Stimulated activated CD4-positive, alpha-beta T cell treated with anti-CD3 and anti-CD28 coated beads, Interleukin-1b, Interleukin-23, amount 100 ng/mL, for 1 hour (primary cell): ENCODE measurements at places on chromosomes 11 and 22.

DNA sequence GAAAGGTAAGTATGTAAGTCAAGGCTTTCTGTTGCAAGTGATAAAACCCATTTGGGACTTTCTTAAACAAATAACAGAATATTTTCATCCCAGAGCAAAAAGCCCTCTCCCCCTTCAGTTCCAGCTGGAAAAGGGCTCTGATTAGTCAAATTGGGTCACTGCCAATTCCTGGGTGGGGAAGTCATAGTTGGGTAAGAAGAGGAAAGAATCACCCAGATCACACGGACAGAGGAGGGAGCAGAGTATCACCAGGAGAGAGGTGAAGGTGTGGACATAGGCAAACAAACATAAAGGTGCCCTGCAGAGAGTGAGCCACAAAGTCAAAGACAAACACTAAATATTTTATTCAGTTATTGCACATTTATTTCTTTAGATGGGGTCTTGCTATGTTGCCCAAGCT lies 36.3 kb upstream of the SORL1 start:
- DNase-seq: no peak

- DNase-seq: no peak
Observed at GRCh38 chr11:59437770-59438169, 1.5 kb downstream of the OR5A1 start.

DNA sequence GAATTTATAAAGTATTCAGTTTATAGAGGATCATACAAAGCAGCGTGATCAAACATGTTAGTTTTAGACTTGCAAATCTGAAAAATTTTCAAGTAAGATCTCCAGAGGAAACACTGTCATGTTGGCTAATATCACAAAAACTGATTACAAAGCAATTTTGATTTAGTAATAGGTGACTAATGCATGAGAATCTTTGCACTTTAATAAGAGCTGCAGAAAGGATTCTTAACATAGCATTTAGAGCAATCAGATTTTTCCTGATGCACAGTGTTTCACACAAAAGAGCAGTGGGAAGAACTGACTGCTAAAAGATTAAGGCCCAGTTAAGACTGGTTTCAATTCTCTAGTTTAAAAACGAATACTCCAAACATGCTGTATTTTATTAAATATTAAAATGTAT lies 321.2 kb downstream of the GUCY1A2 start:
- no peak for DNase-seq

DNA sequence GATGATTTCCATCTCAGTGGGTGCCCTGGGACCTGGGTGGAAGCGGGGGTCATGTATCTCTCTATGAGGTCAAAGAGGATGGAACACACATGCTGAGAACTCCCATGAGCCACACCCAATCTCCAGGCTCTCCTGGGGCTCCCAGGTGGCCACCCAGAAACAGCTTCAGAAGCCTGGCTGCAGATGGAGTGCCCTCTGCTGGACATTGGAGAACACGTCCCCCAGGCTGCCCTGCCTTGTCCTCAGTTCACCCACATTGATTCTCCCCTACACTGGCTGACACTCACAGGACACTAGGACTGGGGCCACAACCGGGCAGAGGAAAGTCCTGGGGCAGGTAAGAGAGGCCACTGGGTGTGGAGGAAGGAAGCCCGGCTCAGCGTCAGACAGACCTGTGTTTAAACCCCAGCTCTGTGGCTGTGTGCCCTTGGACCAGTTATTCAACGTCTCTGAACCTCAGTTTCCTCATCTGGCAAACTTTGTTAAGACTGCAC lies 4.5 kb upstream of the NOL12 start:
- peak; percentile 42 for DNase-seq

DNA sequence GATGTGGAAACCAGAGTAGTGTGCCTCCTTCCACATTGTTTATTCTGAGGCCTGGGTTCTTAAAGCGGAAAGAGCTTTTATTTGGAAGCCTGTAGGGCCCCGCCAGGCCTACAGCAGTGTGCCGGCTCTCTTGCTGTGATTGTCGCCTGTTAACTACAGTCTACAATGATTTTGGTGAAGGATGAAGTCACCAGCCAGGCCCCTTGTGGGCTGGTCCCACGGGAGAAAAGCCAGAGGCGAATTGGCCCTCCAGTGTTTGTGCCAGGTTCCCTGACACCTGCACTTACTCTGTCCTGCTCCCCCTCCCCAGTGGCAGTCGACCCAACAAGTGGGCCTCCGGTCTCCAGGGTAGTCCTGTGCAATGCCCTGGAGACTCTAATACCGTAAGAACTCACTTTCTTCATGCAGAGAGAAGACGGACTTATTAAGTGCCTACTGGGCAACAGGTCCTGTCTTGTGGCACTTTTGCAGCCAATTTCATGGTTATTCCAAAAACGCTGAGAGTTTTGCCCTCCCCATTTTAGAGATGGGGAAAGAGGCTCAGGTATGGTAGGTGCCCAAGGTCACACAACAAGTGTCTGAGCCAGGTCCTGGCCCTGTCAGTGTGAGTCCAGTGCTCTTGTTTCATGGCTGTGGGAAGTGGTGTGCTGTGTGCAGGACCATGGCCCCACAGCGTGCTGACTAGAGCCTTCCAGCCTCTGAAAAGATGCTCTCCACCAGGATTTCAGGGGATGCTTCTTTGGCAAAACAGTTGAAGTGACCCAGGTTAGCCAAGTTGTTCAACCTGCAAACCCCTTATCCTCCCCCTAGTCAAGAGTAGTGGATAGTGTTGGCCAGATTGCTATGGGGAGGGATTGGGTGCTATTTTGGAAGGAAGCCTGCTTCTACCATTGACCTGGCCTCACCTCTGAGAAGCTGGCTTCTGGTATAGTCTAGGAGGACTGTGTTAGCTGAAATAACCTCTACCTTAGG lies 1.4 kb downstream of the MICAL2 start:
- no peak for DNase-seq

DNA sequence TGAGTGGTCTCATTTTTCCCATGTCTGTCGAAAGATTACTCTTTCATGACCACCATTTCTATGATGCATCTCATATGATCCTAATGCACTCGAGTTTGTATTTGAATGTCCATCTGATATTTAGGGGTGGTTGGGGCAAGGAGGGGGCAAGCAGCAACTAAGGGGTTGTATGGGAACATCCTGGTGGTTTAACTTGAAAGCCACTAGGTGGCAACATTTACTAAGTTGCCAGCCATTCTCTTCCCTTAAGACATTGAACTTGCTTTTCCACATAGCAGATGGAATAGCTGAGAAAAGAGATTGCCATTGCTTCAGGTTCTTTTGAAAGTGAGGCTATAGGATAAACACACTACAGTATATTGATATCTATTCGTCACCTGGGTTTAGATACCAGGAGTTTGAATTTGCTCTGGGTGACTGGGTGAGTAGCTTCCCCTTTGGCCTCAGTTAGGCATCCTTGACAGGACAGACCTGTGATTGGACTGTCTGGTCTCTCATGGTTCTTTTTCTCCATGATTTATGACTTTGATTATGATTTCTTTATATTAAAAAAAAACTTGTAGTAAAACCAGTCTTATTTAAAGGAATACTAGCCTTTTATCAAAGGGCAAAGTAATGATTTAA lies 32.4 kb downstream of the NF2 start:
- DNase-seq: no peak

DNA sequence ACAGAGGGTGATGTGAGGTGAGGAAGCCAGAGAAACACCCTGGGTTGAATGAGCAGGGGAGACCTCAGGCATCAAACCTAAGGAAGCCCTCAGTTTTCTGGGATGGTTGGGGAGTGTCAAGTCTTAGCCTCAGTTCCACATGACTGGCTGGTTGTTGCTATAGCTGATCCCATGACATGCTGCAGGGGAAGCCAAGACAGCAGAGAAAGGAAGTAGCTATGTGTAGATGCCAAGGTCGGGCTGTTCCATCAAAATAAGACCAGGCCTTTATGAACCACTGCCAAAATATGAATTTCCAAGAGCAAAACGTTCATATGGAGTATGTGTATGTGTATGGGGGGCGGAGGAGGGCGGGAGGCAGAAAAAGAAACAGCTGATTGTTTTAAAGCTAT lies 11.6 kb downstream of the CD59 start:
- no peak for DNase-seq

GRCh38 chr11:70745941-70746340 lies 347.6 kb downstream of the CTTN start:
- DNase-seq: no peak

DNA sequence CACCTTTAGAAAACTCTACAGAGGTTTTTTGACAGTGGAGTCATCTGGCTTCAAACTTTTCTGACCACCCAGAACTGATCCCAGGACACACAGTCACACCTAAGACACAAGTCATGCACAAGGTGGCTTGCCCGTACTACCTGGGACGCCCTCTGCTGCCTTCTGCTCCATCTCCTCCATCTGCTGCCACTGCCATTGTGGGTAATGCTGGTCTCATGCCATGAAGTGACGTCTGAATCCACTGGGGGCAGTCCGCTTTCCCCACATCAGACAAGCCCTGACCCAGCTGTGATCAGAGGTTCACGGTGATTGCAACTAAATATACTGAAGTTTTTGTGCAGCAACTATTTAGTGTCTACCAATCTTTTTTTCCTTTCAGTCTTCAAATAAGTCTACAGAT lies 5.4 kb upstream of the NDUFS8 start:
- no peak for DNase-seq

DNA sequence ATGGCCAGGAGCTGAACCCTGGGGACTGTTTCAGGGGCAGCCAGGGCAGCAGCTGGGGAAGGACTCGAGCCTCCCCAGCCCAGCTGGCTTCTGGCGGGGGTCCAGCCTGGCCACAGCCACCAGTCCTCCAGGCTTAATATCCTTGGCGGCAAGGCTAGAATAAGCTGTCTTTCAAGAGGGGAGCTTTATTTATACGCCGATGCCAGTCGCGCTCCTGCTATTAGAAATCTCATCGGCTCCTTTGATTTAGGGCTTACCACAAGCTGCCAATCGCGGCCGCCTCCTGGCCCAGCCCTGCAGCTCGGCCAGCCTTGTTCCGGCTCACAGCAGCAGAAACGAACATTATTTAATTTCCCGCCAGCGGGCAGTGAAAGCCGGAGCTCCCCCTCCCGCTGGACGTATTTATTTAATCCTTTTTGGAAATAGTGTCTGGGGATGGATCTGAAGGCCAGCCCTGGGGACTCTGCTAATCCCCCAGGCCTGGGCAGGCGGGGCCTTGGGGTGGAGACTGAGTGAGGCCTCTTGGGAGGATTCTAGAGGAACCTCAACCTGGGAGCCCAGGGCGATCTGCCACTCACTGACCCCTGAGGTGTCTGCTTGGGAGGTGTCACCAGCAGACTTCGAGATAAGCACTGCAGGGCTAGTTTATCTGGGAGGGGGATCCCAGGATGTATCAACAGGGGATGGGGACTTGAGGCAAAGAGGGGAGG lies 363.1 kb downstream of the MN1 start:
- no peak for DNase-seq

- DNase-seq: no peak
Observed at GRCh38 chr22:40226620-40227019, 48.9 kb downstream of the TNRC6B start.

DNA sequence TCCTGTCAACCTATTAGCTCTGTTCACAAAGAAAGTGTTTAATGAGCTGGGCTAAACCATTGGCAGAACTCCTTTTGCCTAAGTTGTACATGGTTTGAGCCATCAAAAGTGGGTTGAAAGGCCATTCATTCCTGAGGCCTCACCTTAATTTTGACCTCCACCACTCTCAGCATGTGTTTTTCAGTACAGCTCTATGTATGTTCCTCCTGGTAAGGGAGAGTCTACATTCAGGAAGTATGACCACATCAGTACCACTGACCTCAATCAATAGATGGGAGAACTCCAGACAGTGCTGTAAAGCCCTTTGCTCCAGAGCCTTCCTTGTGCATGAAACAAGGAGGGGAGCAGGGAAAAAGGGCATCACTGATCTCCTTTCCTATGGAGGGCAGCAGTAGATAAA lies 87.8 kb upstream of the CARD18 start:
- no peak for DNase-seq
